SIG-M5 (cell line): ENCODE measurements at places on chromosomes 16 and 17.

DNA sequence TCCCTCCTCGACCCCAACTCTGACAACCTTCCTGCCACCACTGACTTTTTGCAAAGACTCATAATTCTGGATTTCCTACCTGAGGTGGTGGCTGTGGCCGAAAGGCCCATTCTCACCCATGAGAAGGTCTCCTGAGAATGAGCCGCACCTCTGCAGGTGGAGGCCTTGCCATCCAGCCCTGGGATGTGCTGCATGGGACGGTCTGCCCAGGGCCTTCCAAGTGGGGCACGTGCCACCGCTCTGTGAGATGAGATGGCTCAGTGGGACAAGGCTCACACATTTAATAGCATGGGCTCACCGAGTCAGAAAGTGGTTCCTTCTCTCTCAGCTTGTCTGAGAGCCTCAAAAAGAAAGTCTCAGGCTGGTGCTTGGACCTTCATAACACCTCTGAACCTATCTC, 112.8 kb downstream of the AMFR start:
- DNase-seq, result no peak

DNA sequence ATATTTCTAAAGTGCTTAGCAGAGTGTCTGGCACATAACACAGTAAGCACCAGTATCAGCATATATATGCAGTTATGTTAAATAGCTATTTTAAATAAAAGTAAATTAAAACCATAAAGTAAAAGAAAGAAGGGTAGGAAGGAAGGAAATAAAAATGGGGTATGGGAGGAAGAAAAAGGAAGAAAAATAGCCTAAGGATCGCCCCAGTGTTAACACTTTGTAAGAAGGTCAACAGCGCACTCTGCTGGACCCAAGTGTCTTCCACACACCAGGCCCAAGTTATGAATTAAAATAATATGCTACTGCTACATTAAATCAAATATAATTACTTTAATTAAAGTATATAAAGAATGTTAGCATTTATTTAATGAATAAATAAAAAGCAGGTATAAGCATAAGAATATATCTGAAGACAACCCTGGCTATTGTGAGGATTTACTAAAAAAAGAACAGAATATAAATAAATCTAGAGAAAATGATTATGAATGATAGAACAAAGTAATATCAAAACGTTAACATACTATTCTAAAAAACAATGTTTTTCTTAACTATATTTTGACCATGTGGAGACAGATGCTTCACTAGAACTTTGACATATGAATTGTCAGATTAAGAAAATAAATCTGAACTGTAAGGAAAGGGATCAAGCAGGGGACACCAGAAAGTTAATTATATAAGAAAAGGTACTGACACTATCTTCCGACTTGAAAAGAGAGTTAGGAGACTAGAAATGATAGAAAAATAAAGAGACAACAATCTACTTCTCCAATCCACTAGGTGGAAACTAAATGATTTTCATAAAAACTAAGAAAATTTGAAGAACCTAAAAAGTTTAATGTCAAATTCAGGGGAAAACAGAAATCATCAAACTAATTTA, 25.9 kb downstream of the BRIP1 start:
- no peak for DNase-seq

DNA sequence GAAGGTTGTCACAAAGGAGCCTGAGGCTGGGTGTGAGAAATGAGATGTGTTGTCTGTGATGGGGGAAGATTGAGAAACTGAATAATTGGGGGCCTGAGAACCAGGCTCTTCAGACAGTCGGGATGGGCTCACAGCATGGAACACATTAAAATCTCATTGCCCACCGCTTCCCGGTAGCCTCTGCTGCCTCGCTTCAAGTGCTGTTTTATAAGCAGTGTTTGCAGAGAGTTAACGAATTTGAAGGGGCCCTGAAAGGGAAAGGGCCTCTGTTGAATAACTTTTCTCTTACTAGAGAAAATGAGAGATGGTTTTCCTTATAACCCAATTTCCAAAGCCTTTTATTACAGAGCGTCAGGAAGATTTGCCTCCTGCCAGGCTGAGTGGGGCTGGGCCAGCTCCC, 258.8 kb upstream of the ASIC2 start:
- no peak for DNase-seq

- no peak for DNase-seq
Measured at GRCh38 chr17:18002171-18002570, 29.5 kb downstream of the DRC3 start.

- no peak for DNase-seq
Measured at GRCh38 chr17:48290378-48290777, 139.6 kb downstream of the SKAP1 start.

- DNase-seq, result no peak
Measured at GRCh38 chr16:54677308-54677950, 253.2 kb upstream of the IRX5 start.

DNA sequence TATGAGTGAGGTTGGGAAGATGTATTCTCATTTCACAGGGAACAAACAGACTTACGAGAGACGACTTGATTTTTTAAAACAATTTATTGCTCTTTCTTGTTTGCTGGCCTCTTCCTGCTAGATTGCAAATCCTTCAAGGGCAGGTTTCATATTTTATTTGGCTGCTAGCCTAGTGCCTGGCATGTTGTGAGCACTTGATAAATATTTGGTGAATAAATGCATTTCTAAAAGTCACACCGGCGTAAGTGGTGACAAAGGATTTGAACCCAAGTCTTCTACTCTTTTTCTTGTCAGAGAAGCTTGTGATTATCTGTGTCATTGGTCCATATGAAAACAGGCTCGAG, 1.4 kb downstream of the WWP2 start:
- no peak for DNase-seq

DNA sequence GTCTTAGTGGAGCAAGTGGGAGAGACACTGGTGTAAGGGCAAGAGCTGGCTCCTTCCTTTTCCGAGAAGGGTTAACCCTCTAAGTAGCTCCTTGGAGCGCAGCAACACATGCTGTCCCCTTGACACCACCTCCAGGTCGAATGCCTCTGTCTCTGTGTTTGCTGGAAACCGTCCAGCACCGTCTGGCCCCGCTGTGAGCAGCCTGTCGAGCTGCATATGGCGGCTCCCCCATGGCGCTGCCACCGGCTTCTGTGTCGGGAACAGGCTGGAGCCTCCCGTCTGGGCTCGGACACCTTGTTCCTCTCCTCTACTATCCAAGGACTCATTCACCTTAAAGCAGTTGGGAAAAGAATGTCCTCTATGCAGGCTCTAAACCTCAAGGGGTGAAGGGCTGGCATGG, 28.9 kb upstream of the WSCD1 start:
- DNase-seq, result no peak

- DNase-seq, result no peak
Measured at GRCh38 chr17:7631398-7632380, 1.8 kb downstream of the SHBG start.

DNA sequence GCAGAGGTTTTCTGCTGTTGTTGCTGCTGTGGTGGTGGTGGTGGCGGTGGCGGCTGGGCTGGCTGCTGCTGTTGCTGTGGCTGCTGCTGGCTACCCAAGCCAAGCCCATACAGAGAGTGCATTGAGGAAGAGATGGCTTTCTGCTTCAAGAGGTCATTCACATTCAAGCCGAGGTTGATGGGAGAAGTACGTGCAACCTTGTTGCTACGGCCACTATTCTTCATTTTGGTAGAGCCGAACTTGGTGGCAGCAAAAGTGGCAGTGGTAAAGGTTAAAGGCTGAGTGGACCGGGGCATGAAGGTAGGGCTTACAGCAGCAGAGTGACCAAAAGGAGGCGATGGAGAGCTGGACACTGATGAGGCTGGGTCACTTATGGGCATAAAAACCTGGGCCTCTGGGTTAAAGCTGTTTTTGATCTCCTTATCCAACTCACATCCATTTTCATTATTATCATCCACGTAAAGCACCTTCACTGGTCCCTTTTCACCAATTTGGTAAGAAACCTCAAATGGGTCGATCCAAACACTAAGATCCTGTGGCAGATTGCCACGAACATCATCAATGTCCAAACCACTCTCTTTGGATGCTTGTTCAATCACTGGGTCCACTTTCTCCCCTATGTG, 2.8 kb downstream of the TOB1 start:
- DNase-seq, result no peak

- no peak for DNase-seq
Measured at GRCh38 chr16:28146536-28146935, 65.2 kb downstream of the XPO6 start.

GRCh38 chr17:80983545-80983944, 8.1 kb upstream of the CHMP6 start:
- DNase-seq, result no peak

DNA sequence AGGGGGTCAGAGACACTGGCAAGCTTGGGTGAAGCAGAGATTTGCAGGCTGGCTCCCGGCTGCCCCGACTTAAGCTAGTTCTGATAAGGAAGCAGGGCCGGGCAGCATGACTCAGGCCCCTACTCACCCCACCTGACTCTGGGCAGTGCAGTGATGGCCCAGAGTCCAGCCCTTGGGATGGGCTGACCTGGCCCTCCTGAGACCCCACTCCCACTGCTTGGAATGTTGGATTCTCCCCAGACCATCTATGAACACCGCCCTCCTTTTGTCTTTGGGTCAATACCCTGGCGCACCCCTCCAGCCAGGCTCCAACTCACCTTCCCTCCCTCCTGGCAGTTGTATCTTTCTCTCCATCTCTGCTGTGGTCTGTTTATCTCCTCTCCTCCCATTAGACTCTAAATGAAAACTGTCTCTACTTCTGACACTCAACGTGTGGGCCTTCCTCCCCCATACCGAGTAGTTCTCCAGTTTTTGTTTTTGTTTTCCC, 21.0 kb downstream of the LGALS3BP start:
- DNase-seq, result no peak

DNA sequence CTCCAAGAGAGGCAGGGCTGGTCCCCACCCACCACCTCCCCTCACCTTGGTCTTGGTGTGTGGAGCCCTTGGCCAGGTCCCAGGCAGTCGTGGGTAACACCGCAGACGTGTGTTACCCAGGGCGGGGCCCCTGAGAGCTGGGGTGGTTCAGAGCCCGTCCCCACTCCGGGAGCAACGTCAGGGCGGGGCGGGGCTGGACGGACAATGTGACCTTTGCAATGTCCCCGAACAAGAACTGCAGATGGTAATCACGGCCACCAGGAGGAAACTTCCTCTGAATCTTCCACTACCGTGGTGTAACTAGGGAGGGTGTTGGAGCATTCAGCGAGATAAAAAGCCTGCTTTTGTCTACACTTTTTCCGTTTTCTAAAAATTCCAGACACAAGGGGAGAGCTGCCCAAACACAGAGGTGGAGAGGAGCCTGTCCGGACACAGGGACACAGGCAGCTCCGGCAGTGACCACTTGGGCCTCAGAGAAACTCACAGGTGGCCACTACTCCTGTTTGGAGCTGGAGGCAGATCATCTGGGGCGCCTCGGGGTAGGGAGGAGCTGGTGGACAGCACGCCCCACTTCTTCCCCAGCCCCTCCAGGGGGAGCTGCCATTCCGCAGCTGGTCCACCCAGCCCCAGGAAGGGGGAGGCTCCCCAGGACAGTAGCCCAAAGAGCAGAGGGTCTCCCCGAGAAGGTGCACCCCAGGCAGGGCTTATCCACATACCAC, 14.2 kb upstream of the SLC38A10 start:
- DNase-seq, result no peak

DNA sequence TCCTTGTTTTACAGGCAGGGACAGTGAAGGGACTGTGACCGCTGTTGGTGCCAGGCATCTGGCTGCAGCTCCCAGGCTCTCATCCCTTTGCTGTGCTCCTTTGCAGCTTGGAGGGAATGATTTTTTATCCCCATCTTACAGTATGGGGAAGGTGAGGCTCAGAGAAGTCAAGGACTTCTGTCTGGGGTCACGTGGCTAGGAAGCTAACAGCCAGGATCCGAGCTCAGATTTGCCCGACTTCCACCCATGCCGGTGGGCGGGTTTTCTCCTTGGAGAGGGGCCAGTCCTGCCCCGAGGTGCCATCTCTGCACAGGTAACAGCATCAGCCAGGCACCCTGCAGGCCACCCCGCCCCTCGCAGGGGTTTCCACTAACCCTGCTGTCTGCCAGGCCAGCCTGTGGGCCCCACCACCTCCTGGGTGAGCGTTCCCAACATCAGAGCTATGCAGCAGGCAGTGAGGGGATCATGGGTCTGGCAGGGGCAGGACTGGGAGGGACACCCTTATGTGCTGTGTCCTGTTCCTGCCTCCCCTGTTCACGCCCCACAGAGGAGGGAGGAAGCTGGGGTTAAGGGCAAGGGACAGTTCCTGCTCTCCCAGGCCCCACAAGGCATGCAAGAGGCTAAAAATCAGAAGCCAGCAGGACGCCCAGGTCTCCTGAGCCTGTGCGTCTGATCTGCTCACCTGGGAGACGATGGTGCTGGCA, 25.4 kb downstream of the JPH3 start:
- DNase-seq, result no peak

DNA sequence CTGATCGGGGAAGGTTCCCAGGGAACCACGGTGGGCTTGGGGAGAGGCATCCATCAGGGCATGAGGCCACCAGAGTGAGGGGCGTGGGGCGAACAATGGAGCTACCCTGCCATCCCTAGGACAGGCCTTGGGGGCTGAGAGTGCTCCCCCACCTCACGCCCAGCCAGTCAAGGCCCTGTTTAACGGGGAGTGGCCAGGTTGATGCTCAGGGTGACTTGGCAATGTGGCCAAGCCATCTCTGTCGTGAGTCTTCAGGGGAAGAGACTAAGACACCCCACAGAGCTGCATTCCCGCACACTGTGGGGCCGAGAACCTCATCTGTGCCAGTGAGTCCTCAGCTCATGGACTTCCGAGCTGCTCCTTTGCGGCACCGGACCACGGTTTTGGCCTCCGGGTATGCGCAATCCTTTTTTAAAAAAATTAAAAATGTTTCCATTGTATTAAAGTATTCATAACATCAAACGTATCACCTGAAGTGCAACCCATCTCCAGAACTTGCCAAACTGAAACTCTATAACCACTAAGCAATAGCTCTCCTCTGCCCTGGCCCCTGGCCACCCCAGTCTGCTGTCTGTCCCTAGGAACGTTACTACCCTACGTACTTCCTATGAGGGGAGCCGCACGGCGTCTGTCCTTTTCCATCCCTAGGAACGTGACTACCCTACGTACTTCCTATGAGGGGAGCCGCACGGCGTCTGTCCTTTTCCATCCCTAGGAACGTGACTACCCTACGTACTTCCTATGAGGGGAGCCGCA, 71.8 kb upstream of the DOC2B start:
- DNase-seq, result no peak

GRCh38 chr17:31591924-31592323, 200.4 kb downstream of the RAB11FIP4 start:
- DNase-seq, result no peak

- no peak for DNase-seq
Measured at GRCh38 chr17:80880648-80880985, 111.0 kb upstream of the CHMP6 start.

GRCh38 chr16:48269011-48269410, 21.7 kb upstream of the ABCC11 start:
- no peak for DNase-seq
